ENCODE measurements at places on chromosomes 6 and 20.

GRCh38 chr20:44056010-44056698 lies 130.8 kb downstream of the JPH2 start:
- DNase-seq = peak; percentile 58

- no peak for DNase-seq
Observed at GRCh38 chr6:11767458-11767857, 11.1 kb downstream of the ADTRP start.

DNA sequence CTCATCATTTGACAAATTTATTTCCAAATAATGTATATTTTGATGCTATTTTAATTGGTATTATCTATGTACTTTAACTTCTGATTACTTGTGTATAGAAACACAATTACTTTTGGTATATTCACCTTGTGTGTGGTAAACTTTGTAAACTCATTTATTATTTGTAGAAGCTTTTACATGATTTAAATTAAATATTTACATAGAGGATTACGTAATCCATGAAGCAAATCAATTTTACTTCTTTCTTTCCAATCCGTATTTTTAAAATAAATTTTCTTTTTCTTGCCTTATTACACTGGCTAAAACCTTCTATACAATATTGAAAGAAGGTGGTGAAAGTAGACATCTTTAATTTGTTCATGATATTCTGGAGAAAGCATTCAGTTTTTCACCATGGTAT lies 540.2 kb downstream of the MMUT start:
- DNase-seq = no peak

- no peak for DNase-seq
Observed at GRCh38 chr6:15336900-15337560, 91.2 kb downstream of the JARID2 start.

GRCh38 chr6:135087803-135088202 lies 33.2 kb upstream of the HBS1L start:
- DNase-seq = peak; percentile 30

DNA sequence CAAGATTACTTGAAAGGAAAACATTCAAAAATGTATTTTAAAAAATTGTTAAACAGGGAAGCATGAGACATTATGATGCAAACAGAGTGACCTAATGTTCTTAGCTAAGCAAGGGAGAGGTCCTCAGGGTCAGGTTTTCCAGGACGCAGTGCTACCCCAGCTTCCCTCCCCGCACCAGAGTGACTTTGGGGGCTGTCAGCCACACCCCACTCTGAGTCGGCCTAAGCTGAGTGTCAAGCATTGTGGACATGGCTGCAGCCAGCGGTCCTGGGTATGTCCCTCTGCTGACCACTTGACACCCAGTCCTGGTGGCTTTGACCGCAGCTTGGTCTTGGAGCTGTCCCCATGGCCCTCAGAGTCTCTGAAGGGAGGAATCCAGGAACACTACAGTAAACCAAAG lies 54.9 kb upstream of the CD93 start:
- DNase-seq = peak; percentile 65

- DNase-seq = no peak
Observed at GRCh38 chr6:40439026-40439800, 148.0 kb downstream of the LRFN2 start.

GRCh38 chr6:35319346-35320030 lies 21.9 kb downstream of the DEF6 start:
- no peak for DNase-seq

- peak; percentile 29 for DNase-seq
Observed at GRCh38 chr20:51492167-51493092, 50.1 kb downstream of the NFATC2 start.

DNA sequence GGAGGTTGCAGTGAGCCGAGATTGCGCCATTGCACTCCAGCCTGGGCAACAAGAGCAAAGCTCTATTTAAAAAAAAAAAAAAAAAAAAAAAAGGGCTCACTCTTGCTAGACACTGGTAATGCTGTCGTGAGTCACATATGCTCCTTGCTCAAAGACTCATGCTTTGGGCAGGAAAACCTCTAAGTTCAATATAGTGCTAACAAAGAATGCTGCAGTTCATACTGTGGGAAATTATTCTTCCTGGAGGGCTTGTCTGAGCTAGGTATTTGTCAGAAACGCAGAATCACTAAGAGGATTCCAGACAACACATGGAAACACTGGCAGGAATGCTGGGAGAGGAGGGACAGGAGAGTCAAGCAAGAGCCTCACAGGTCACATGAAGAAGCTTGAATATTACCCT lies 2.3 kb upstream of the LYRM2 start:
- no peak for DNase-seq

DNA sequence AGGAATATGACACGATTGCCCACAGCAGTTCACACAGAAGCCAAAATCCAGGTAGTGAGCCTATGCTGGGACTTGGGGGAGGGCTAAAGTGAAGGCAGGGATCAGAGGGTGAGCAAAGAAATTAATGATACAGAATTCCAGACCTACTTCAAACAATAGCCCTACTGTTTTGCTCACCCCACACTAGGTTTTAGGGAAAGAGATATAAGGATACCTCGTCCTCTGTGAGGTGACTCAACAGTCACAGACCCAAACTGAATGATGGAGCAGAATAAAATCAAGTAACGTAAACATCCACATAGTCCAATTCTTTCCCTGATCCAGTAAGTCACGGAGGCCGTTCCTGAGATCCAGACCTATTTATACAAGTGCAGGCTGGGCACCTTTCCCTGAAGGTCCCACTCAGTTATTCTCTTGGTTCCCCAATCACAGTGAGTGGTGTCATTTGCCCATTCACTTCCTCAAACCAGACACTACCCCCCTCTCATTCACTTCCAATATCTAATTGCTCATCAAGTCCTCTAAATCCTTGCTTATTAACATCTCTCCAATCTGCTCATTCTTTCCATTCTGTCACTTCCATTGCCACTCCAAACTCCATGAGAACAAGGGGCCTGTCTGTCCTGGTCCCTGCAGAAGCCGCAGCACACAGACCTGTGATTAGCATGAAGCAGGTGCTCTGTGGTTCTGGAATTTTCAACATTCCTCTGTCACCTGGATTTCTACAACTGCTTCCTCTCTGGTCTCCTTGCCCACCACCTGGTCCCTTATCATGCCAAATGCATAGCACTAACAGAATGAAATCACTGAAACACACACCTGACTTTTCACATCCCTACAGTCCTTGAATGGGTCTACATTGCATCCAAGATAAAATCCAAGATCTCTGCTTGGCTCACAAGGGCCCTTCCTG lies 55.9 kb downstream of the ATXN1 start:
- peak; percentile 61 for DNase-seq

DNA sequence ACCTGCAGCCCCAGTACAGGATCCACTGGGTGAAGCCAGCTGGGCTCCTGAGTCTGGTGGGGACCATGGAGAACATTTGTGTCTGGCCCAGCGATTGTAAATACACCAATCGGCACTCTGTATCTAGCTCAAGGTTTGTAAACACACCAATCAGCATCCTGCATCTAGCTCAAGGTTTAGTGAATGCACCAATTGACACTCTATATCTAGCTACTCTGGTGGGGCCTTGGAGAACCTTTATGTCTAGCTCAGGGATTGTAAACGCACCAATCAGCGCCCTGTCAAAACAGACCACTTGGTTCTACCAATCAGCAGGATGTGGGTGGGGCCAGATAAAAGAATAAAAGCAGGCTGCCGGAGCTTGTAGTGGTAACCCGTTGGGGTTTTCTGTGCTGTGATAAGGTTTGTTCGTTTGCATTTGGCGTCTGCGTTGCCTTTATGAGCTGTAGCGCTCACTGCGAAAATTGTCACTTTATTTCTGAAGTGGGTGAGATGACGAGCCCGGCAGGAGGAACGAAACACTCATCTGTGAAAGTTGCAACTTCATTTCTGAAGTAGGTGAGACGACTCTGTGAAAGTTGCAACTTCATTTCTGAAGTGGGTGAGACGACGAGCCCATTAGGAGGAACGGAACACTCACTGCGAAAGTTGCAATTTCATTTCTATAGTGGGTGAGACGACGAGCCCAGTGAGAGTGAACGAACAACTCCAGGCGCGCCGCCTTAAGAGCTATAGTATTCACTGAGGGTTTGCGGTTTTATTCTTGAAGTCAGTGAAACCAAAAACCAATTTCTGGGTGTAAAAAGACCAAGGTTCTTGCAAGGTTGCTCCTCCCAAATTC lies 31.1 kb downstream of the SERPINB6 start:
- peak; percentile 76 for DNase-seq

DNA sequence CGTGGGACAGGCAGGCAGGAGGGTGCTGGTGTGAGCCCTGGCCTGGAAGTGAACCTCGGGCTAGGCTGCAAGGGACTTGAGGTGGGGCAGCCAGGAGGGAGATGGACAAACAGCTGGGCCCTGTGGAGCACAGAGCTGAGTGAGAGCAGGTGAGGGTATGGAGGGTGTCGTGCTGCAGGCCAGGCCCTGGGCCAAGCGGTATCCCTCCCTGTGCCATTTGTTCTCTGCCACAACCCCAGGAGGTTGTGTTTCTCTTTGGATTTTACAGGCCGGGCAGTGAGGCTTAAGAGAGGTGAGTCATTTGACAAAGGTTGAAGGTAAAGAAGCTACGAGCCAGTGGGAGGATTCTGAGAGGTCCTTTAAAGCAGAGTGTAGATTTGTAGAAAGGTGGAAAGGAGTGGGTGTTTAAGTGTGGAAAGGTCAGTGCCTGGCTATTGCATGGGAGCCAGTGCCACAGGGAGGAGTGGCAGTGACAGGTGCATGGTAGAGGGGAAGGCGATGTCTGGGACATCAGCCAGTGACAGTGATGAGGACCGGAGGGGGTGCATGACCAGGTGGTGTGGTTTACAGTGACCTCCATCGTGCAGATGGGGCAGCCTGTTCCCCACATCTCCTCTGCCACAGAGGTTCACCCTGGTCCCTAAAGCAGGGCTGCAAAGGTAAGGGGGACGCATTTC lies 39.8 kb downstream of the GMPR start:
- DNase-seq = no peak

DNA sequence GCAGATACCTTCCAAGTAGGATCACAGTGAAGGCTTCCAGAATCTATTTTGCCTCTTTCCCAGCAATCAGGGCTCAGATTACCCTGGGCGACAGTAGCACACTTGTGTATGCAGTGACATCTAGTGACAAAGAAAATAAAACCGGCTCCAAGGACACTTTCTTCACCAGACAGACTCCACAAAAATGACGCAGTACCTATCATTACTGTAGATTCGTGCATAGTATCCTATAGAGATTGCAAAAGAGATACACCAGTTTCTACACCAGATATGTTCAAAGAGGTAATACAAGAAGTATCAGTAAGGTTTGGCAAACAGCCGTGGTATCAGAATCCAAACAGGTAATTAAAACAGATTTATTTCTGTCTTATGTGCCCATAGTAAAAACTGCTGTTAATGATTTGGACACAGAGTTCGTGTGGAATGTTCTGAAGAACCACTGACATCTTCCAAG lies 600.4 kb upstream of the JAG1 start:
- DNase-seq = peak; percentile 67

- DNase-seq = no peak
Observed at GRCh38 chr6:106250953-106251352, 74.6 kb downstream of the ATG5 start.

All from inflammatory macrophage treated with lipopolysaccharide for 1 hour (primary cell).